Activated CD4-positive, alpha-beta T cell treated with anti-CD3 and anti-CD28 coated beads, Interleukin-2, amount 50 U/mL, for 16 hours (primary cell): ENCODE measurements at places on chromosomes 4 and X.

DNA sequence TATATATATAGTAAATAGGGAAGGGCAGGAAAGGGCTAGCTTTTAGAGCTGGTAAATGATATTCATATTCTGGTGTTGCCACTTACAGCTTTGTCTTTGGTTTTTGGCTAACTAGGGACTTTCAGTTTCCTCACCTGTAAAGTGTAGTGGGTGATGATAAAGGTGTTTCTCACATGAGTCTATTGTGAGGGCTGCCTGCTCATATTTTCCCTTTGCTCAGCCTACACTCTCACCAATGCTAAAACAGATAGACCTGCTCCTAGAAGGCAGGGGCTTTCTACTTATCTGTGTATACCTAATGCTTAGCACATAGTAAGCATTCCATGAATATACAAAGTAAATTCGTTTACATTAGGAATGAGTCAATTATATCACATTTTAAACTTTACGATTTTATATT, 137.2 kb upstream of the HS3ST1 start:
- DNase-seq: no peak

GRCh38 chrX:40082447-40083119, 15.2 kb downstream of the BCOR start:
- no peak for DNase-seq

DNA sequence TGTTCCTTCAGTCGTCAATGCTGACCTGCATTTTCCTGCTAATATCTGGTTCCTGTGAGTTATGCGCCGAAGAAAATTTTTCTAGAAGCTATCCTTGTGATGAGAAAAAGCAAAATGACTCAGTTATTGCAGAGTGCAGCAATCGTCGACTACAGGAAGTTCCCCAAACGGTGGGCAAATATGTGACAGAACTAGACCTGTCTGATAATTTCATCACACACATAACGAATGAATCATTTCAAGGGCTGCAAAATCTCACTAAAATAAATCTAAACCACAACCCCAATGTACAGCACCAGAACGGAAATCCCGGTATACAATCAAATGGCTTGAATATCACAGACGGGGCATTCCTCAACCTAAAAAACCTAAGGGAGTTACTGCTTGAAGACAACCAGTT, 12.6 kb downstream of the TLR8 start:
- DNase-seq: no peak

DNA sequence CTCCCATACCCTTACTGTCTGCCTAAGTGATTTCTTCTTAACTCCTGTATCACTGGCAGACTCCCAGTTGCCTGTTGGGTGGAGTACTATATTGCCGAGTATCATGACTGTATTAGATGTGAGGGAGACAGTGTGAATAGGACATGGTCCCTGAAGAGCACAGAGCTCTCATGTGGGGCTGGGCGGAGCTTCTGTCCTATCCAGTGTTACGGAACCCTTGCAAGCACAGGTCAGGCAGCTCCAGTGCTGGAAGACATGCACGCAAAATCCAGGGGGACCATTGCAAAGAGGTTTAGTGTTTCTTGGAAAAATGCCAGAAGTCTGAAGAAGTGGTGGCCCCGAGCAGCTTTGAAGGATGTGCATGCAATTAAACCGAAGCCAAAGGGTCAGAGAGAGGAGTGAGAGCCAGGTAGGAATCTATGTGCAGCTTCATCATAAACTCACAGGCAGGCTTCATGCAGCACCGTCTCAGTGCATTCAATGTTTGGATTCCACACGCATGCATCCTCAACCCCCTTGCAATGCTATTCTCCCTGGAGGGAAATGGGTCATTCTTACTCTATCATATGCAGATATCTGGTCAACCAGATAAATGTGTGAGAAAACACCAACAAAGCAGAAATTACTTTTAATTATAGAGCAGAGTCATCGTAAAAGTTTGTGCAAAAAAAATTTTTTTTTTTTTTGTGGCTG, 49.7 kb upstream of the DHRSX start:
- DNase-seq: no peak

DNA sequence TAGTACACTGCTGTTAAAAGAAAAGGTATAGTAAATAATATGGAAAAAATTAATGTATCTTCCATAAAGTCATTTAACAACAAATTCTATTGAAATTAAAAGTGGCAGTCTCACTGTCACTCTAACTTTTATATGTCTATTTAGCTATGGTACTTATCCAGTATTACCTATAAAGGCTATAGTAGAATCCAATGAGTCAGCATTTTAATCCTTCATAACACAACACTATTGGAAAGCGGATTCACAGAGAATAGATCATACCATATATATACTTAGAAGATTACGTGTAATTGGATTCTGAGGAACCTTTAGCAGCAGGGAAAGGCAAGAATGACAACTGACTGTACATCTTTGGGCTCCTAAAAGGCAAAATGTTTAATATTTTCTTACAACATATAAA, 1942.6 kb downstream of the PCDH7 start:
- DNase-seq: no peak

- no peak for DNase-seq
Measured at GRCh38 chrX:46744009-46744408, 14.9 kb downstream of the SLC9A7 start.

GRCh38 chrX:42771506-42772335, 6.2 kb downstream of the PPP1R2C start:
- DNase-seq: no peak
